Activated CD4-positive, CD25-positive, alpha-beta regulatory T cell treated with anti-CD3 and anti-CD28 coated beads, Interleukin-2, amount 50 U/mL, for 16 hours (primary cell): ENCODE measurements at places on chromosomes 4 and X.

DNA sequence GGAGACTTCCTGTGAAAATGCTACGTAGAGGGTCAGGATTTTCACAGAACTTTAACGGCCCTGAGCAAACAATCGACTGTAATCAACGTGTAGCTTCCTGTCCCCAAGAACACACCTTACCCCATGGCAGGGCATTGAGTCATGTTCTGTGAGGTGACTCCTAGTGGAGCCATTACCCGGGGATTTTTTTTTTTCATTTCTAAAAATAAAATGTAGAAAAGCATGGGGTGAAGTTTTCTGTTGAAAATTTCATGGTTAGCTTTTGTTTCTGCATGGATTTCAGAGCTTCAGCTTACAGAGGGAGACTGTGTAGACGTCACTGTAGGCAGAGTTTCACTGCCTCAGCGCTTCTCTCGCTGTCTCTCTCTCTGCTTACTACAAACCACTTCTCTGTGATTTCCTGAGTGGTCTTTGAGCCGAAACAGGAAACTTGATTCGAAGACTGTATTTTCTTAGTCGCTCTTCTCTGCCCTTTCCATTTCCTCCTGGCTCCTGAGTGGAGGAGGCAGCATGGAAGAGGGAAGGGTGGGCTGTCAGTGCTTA lies 111.7 kb downstream of the NFKB1 start:
- DNase-seq, result no peak

DNA sequence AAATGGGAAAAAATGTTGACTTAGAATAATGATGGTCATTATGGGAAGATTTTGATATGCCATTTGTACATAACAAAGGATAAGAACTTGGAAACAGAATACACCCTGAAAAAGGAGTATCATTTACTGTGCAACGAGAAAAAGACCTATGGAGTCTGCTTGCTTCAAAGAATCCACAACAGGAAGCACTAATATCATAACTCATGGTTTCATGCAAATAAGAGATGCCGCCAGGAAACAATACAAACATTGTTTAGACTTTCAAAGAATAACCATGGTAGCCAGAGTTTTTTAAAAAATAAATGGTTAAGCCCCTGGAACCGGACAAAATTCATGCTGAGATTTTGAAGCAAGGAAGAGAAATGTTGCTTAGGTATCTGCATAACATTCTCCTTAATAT lies 139.9 kb upstream of the ETNPPL start:
- no peak for DNase-seq

DNA sequence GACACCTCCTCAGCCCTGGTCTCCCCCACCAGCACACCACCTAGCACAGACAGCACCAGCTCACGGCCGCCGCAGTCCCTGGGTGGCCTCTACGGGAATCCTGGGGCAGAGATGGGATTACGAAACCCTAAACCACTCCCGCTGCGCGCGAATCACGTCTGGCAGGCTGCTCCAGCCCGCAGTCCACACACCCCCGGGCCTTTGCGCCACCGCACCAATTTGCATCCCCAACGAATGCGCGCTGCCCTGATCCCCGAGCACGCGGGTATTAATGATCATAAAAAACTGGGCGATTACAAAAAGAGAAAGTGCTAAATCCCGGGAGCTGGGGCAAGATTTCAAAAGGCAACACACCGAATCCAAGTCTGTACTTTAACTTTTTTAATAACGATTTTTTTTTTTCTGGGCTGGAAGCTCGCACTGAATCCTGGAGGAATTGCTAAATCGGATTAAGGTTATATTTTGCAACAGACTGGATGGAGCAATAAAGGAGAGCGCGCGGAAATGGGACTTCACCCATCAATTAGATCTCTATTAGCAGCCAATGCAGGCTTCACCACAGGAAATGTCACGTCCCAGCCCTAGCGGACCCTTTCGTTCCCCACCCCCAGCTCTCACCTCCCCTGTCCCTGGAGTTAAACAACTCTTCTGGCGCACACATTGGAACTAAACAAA lies 69.8 kb upstream of the TMEM33 start:
- no peak for DNase-seq

GRCh38 chr4:85883180-85883579 lies 408.2 kb downstream of the ARHGAP24 start:
- DNase-seq, result no peak

DNA sequence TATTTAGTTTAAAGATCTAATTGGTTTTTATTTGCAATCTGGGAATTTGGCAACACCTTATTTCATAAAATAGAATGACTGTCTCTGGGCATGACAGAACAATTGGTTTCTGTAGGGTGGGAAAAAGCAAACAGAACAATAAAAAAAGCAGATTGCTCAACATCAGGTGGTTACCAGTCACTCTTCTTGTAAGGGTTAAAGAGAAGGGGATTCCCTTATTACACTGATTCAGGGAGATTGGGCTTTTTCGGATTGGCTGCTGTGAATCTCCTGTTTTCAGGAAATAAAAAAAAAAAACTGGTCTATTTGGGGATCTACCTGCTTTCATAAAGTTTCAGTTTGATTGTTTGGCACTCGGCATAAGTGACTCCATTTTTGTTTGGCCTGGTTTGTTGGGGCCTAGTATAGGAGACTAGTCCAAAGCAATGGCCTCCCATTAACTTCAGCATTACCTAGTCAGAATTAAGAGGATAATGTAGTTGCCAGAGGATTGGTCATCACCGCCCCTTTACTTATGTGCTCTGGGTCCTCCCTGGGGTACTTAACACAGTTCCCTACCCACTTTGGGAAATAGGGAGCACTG lies 380.5 kb downstream of the IDS start:
- no peak for DNase-seq

GRCh38 chr4:83340692-83341343 lies 6.2 kb upstream of the HPSE start:
- no peak for DNase-seq

- DNase-seq, result no peak
Measured at GRCh38 chr4:125663896-125664767, 349.4 kb downstream of the FAT4 start.

GRCh38 chr4:183962419-183962818 lies 57.3 kb downstream of the STOX2 start:
- no peak for DNase-seq

DNA sequence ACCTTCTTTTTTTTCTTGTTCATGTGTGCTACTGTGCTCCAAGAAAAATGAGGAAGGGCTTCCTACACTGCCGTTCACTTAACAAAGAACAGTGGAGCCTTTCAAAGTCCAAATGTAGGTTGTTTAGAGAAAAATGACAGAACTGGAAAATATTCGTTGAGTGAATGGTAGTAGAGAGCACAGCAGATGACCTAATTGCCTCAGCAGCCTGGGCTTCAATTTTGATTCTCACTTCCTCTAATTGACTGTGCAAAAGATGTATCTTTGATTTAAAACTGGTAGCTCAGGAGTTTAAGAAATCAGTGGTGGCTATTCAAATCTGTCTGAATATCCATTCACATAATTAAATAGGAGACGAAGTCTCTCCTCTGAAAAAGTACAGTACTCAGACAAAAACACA lies 5.2 kb downstream of the NLGN4X start:
- no peak for DNase-seq

DNA sequence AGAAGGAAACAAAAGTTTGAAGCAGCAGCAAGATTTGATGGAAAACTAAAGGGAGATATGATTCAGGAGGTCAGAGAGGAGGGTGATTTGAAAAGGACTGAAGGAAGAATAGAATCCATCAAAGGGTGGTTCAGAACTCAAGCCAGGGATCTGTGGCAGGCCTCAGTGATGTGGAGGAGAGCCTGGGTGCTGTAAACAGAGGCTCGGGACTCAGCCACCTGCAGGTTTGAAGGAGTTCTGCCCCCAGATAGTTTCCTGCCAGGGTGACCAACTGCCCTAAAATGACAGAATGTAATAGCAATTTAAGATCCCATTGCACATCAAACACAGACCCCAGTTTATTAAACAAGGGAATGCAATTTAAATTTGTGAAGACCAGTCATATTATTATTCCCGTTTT lies 204.0 kb upstream of the FAT1 start:
- DNase-seq, result no peak

DNA sequence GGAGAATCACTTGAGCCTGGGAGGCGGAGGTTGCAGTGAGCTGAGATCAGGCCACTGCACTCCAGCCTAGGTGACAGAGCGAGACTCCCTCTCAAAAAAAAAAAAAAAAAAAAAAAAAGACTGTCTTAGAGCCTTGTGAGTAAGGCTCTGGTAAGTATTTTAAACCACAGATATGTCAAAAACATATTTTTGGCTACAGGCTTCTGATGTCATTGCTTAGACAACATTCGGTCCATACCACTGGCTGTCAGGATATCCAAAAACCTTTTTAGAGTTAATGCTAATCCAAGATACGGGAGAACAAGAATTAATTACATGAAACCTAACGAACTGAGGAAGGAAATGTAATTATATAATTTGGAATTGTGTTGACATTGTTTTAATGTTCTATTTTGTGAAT lies 999.5 kb upstream of the PABPC4L start:
- no peak for DNase-seq

DNA sequence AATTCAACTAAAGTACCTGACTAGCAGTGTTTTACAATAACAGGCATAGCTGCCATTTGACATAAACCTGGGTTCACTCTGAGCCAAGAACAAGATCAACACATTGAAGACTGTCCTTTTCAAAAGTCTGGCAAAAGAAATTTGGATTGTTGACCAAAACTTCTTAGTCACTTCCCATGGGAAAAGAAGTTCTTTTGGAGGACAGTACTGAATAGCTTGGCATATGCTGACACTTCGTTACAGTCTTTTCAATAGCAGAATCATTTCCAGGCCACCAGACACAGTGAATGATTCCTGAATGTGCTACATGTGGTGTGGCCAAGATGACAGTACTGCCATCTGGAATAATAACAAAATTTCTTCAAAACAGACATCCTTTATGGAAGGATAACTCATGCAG lies 560.3 kb downstream of the GRID2 start:
- no peak for DNase-seq

DNA sequence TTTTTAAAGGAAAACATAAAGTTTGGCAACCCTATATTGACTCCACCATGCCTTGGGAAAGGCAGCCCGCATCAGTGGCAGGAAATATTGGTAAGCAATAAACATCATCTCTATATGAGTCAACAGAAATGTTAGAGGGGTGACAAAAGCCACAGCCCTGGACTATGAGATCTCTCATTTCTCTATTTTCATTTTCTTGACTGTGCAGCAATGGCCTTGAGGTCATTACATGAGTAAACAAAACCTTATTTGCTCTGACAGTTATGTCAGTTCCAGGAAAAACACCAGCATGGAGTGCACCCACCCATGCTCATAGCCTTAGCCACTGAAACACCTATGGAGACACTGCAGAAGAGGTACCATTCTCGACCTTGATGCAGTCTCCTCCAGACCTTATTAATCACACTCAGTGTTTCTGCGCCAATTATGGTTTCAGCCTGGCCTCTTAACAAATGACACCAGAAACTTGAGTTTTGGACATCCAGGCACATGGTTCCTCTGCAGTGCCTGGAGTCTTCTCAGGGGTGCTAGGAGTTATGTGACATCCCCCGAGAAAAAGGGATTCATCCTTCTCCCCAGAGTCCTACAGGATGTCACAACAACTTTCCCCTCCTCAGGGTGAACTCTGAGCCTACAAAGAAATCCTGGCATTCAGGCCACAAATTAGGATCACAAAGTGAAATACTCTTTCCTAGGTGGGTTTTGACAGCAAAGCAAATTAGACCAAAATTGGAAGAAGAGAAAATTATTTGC lies 16.0 kb upstream of the HPGD start:
- DNase-seq, result no peak

DNA sequence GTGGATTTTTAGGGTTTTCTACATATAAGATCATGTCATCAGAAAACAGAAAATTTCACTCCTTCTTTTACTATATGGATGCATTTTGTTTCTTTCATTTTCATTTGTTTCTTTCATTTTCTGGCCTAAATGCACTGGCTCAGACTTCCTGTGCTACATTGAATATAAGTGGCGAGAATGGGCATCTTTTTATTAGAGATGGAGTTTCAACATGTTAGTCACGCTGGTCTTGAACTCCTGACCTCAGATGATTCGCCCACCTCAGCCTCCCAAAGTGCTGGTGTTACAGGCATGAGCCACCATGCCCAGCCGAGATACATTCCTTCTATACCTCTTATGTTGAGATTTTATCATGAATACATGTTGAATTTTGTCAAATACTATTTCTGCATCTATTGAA lies 61.8 kb downstream of the BRWD3 start:
- DNase-seq, result no peak

DNA sequence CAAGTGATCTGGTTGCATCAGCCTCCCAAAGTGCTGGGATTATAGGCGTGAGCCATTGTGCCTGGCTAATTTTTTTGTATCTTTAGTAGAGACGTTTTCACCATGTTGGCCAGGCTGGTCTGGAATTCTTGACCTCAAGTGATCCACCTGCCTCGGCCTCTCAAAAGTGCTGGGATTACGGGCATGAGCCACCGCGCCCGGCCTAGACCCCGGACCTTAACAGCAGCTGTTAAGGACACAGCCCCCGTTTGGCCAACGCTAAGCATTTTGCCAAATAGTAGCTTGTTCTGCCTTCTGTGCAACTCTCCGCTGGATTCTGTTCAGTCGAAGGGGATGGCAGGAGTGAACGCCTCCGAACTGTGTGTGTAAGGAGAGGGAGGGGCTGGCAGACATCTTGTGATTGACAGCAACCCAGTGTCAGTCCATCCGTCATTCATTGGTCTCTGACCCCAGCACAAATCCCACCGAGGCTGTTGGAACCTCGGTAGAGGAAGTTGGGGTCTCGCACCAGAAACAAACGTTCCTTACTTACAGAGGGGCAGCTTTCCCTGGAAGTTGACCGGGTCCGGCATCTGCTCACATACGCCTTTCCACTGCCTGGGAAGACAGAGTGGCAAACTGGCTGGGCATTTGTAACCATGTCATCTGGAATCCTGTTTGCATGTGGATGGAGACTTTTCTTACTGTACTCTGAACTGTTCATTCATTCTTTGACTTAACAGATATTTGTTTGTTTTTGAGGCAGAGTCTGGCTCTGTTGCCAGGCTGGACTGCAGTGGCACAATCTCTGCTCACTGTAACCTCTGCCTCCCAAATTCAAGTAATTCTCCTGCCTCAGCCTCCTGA lies 69.4 kb downstream of the TRAPPC11 start:
- no peak for DNase-seq

DNA sequence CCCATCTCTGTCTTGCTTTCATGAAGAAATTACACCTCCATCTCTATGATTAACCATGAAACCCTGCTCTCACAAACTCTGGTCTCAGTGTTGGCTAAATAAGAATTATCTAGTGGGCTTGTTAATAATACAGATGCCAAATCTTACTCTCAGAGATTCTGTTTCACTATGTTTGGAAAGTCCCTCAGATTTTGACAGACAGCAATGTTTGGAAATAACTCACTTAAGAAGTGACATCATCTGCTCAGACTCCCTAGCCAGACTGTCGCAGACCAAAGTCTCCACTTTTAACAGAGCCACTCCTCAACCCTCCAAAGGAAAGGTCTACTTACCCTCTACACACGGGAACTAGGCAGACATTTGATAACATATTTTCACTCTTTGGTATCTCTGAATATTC lies 328.5 kb upstream of the FGF16 start:
- DNase-seq, result no peak

GRCh38 chr4:106421441-106422296 lies 53.1 kb upstream of the GIMD1 start:
- no peak for DNase-seq
